Stimulated activated CD8-positive, alpha-beta memory T cell treated with anti-CD3 and anti-CD28 coated beads, Interleukin-4, amount 100 ng/mL, for 4 hours (primary cell): ENCODE measurements at places on chromosomes 1 and 21.

DNA sequence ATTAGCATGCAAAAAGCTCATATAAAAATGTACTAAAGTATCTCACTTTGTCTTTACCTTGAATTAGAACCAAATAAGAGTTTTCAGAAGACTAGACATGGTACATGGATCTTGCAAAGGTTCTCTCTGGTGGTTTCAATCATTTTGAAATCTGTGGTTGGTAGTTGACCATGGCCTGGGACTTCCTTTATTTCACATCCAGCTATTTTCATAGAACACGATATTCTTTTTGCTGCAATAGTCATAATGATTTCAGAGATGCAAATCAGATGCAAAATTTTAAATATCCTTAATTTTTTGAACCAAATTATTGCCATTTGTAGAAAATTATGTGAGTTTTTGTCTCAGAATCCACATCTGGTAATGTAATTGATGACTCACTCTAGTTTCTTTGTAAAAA lies 375.1 kb upstream of the ZP4 start:
- DNase-seq = no peak

DNA sequence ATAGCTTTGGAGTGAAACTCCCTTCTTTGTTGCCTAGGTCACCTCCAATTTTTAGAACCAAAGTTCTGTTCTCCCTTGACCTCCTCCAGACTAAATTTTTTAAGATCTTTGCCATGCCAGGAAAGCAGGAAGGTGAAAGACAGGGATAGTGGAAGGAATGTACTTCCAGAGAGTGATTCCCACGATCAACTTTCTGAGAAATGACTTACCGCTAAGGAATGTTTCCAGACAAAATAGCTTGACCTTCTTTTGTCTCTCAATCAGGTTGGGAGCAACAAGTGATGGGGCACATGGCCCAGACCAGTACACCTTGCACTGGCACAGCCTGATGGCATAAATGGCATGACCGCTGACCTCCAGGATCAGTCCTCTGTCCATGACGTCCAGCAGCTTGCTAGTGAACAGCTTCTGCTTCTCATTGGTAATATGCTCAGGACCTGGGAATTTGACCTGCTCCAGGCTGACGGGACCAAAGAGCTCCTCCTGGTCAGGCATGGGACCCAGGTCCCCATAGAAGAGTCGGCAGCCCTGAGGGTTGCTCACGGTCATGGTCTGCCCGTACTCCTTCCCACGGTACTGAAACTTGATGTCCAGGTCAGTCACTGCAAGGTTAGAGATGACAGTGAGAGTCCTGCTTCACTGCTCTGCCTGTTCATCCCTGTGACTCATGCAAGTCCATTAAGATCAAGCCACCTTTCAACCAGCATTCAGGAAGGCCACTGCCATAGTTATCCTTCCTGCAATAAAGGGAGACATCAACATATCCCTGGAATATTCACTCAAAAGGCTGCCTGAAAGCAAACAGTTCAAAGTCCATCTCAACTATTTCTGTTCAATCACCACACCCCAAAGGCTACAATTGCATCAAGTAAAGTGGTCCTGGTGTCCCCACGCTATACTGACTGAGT lies 6.2 kb upstream of the C1orf74 start:
- DNase-seq = no peak

DNA sequence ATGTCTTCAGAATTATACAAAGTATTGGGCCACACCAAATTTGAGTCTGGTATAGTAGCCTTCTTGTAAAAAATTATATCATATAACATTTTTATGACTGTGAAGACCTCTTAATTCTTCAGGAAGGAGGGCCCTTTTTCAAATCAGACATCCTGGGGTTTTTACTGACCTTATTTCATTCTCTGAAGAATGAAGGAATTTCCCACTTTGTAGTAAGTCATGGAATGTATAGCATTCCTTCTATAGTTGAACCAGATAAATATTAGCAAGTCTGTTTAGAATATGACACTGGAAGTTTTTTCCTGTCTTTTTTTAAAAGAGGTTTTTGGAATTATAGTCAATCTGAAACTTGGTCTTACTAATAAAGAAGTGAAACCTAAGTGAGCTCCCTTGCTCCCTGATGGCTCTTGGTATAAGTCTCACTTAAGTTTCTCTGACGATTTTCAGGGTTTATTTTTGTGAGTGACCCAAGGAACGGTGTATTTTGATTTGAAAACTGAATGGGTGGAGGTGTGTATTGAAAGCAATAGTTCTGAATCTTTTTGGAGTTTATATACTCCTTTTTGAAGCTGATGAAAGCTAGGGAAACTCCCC lies 23.7 kb downstream of the SNX27 start:
- DNase-seq = no peak

- DNase-seq = no peak
Measured at GRCh38 chr1:19730232-19730631, 65.6 kb downstream of the HTR6 start.

DNA sequence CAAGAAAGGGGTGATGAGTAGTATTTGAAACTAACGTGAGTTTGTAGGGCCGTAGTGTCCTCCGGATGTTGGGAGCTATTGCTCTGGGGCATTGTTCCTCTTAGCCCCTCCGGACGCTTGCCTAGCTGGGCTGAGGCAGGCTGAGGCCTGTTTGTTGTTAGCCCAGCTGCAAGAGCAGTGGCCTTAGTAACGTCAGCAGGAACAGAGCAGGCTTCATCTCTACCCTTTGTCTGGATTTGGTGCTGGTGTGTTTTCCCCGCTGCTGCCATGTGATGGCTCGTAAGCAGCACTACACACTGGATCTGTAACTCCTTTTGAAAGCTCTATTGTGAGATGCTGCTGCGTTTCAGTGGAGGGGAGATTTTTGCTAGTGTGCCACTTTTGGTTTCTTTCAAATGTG lies 57.6 kb downstream of the DNM3 start:
- no peak for DNase-seq

- no peak for DNase-seq
Measured at GRCh38 chr1:203325026-203325417, 19.7 kb downstream of the BTG2 start.
